NCI-H460 (cell line): ENCODE measurements at places on chromosomes 3 and 15.
A peak's percentile ranks its signal among the peaks of the same experiment; 100 is the strongest.

- DNase-seq: no peak
Observed at GRCh38 chr15:85642693-85643066, 152.0 kb downstream of the KLHL25 start.

DNA sequence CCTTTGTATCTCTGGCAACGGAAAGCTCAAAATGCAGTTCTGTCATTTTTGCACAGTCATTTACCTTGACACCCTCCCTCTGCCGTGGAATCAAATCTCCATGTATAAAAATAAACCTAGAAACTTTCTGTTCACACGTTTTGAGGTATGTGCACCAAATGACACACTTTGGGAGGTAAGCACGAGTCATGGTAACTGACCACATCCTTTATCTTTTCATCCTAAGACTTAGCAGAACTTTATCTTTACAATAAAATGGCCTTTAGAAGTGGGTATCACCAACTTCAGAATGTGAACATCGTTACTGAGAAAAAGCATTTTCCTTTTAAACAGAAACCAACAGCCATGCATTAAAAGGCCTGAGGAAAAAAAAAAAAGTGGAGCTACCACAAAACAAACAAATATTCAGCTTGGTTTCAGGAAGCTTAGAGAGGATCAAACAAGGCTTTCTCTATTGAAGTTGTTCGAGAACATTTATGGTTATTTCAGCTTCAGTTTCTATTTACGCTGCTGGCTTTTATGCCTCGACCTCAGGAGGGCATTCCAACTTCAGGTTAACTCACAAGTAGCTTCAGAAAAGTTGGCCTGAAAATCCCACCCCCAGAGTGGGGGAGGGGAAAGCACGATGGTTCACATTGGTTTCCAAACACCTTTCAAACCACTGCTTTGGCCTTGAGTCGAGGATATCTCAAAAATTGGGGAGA is 171.1 kb upstream of the ICE2 start:
- no peak for DNase-seq

DNA sequence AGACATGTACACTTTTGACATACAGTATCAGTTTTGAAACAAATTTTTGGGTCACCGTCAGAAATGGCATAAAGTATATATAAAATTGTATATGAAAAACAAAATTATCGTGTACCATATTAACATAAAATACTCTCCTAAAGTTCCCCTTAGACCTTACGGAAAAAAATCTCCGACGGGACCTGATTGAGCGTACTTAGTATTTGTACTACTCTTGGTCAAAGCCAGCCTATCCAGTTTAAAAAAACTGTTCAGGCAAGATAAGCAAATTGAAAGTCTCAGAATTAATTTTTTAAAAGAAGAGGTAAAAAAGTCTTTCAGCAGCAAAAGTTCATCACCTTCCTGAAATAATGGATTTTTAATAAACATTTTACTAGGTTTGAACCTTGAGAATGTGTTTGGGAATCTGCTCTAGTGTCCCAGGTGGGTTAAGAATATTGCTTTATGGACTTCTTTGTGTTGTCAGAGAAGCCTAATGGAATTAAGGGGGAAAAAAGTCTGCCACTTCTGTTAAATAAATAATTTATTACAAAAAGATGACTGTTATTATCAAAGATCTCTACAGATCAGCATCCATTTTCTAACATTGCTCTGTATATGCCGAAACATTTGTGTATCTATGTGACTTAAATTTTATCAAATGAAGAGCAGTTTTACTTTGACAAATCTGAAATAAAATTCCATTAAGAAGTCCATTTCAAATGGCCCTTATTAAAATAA is 48.6 kb downstream of the ZBTB20 start:
- DNase-seq: no peak

DNA sequence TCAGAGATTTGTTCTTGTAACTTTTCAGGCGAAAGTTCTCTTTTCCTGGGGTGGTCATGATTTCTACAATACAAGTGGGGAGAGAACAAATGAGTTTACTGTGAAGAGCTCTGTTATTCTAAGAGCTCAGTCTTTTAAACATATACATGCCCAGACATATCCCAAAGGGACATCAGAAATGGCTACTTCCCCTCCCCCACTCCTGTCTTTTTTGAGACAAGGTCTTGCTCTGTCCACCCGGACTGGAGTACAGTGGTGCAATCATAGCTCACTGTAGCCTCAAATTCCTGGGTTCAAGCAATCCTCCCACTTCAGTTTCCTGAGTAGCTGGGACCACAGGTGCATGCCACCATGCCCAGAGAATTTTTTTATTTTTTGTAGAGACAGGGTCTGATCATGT is 18.2 kb downstream of the KPNA1 start:
- no peak for DNase-seq

DNA sequence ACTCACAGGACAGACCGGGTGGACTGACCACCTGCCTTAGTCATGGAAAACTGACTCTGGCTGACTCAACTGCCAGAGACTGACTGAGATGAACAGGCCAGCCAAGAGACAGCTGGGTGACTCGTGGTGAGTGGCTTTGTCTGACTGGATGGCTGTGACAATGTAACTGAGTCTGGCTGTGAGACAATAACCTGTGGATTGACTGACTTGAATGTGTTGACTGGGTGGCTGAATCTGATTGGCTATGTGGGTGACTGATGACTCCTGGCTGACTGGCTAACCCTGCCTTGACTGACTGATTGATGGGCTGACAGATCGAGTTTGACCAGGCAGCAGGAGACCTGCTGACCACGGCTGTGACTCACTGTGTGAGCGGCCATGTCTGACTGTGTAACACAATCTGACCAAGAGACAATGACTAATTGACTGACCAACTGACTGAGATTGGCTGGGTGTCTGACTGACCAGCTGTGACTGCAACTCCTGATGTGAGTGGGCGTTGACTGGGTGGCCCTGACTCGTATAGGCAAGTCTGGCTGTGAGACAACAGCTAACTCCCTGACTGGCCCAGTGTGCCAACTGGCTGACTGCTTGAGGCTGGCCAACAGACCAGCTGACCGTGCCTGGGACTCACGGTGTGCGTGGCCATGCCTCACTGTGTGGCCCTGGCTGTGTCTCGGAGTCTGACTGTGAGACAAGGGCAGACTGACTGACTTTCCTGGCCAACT is 509.1 kb downstream of the SHQ1 start:
- peak; percentile 38 for DNase-seq

DNA sequence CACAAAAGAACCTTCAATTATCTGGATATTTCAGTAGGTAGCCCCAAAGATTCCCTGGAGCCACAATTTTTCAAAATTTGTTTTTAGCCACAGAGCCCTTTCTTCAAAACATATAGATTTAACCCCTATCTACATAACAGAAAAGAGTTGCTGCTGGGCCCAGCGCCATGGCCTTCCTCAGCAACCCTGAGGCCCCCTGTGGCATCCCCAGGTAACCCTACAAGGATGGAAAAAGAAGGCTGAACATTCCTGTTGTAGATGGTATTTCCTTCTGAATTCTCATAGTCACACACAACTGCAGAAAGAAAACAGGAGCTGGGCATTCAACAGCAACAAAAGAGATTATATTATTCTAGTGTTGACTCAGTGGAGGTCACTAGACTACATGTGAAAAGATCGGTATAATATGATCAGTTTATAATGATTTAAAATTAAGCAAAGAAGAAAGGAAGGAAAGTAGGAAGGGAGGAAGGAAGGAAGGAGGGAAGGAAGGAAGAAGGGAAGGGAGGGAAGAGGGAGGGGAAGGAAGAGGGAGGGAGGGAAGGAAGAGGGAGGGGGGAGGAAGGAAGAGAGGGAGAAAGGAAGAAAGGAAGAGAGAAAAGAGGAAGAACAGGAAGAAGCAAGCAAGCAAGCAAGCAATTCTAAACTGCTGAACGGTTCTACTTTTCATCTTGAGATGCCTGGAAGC is 342.5 kb upstream of the NR2F2 start:
- DNase-seq: no peak

DNA sequence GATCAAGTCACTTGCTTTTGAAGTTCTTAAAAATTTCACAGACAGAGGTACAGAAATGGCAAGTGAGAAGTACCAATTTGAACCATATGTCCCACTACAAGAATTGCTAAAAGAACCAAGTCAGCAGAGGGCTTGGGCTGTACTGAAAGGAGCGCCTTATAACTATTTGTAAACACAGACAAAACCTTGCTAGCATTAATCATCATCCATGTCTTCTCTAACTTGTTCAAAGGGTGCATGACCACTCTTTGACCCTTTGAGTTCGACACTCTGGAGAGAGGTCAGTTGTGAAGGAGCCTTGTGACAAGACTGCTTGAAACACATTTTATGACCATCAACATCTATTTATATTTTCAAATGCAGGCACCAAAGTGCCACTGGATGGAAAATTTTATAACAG is 191.7 kb downstream of the PDZRN3 start:
- no peak for DNase-seq

DNA sequence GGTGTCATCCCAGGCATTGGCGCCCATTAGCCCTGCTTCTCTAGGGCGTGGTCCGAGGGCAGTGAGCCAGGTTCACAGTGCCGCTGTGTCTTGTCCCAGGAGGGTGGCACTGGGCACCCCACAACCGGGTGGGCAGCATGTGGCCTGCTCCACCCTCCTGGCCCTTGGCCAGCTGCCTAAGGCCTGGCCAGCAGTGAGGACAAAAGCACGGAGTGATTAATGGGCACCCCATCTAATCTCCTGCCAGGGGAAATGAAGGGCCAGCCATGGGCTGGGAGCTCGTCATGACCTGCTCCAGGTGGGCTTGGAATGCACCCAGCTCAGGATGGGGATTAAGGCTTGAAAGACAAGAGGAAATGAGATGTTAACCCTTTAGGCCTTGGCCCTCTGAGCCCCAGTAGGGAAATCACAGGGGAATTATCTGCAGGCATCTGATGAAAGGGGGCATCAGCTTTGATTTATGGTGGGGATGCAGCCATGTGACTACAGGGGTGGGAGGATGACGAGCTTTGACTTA is 5.2 kb downstream of the THSD4 start:
- DNase-seq: no peak

GRCh38 chr3:188151438-188151837 is 2.5 kb upstream of the LPP start:
- DNase-seq: no peak

DNA sequence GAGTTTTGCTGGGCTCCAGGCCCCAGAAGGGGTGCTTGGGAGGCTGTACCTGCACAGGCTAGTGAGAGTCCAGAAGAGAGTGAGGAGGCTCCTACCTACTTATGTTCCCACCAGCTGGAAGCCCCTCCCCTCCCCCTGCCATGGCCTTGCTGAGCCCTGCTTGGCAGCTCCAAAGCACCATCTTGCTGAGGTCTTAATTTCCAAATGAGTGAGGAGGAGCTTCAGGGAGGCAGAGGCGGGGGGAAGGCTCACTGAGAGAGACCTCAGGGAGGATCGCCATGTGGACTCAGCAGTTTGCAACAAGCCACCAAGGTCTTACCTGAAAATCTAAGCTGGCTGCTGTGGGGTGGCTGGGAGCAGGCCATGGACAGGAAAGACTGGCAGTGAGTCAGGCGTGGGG is 8.7 kb upstream of the CACNA2D2 start:
- DNase-seq: no peak

- no peak for DNase-seq
Observed at GRCh38 chr3:23439080-23439479, 236.0 kb downstream of the UBE2E2 start.
